ENCODE measurements at places on chromosomes 4 and X.

- no peak for DNase-seq
These were observed 1.8 kb downstream of the ARHGEF6 start for GRCh38 chrX:136778916-136779315.

DNA sequence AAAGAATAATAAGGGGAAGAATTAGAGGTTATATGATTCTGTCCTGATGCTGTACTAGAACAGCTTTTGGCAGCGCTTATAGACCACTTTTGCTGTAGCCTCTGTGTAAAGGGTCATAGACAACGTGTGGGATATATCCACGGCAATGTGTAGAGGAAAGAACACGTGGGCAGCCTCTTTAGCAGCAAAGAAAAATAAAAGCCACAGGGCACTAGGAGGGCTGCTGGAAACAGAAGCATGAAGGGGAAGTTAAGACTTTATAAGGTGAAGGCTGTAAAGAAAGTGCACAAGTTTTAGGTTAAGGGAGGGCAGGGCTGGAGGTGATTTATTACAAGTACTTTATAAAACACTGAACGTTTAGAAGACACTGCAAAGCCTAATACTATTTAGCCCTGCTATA, 20.1 kb upstream of the PHEX start:
- no peak for DNase-seq

- DNase-seq: no peak
These were observed 81.3 kb downstream of the HMGN5 start for GRCh38 chrX:81120258-81120935.

DNA sequence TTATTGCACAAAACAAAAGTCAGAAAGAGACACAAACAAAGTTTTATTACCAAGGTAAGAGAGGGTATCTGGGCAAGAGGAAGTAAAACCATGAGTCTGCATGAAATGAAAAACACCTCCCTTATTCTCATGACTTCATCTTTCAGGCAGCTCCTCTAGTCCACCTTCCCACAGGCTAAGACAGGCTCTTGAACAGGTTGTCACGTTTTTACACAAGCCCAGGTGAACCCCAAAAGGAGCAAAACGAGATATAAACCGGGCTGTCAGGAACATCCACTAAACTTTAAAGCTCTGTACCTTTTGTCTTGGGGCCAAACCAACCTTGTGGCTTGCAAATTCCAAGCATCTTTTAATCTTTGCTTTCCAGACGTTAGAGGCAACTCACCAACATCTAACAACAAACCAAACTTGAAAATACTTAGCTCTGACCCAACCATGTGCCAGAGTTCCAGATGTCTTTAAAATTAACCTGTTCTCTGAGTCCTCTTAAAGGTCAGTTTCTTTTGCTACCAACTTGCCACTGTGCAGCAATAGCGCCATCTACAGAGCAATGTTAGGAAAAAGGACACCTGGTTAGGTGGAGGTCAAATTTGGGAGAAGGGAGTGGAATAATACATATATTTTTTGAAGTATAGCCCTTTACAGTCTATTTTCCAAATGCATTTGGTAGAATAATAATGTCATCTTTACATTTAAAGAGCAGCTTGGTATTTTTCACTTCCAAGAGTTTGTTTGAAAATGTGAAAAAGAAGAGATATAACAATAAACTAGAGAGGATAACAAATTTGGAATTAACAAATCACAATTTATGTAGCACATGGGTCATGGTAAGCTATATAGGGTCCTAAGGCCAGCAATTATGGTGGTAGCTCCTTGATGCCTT, 73.1 kb downstream of the QRFPR start:
- no peak for DNase-seq

Measured in spleen (tissue), 13 donors.